ENCODE measurements at places on chromosomes 3 and 15. TPM values are rescaled to one million over a fixed set of nuclear protein-coding genes. Genes with fewer than 3 reads are reported as not detected.

- DNase-seq = no peak
Measured at GRCh38 chr3:122858373-122858772, 63.5 kb downstream of the SLC49A4 start.

- peak; percentile 54 for DNase-seq
Measured at GRCh38 chr3:118754406-118755252, 280.0 kb downstream of the IGSF11 start.

GRCh38 chr3:188578576-188579363 is 424.8 kb downstream of the LPP start:
- DNase-seq = no peak

GRCh38 chr15:64009798-64010261 is 36.5 kb downstream of the DAPK2 start:
- no peak for DNase-seq

- no peak for DNase-seq
Measured at GRCh38 chr3:47455806-47456452, 19.8 kb downstream of the SCAP start.

DNA sequence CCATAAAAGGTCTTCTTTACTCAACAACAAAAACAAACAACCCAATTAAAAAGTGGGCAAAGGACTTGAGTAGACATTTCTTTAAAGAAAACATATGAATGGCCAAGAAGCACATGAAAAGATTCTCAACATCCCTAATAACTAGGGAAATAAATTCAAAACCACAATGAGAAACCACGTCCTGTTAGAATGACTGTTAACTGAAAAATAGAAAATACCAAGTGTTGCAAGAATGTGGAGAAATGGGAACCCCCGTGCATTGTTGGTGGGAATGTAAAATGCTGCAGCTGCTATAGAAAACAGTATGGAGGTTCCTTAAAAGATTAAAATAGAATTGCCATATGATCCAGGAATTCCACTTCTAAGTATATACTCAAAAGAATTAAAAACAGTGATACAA is 34.8 kb downstream of the NMNAT3 start:
- DNase-seq = no peak

- no peak for DNase-seq
Measured at GRCh38 chr3:54819946-54820345, 107.9 kb downstream of the LRTM1 start.

DNA sequence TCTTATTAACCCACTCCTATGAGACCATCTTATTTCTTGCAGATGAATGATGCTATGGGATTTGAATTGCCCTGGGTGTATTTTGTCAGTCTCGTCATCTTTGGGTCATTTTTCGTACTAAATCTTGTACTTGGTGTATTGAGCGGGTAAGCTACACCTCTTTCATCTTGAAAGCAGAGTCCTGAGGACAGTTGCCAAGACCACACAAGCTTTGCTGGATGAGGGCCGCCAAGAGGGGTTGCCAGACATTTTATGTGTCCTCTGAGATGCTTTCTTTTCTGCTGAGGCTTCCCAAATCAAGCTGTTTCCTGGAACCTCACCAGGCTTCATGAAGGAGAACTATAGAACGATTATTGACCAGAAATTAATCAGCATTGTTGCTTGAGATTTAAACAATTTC is 173.2 kb downstream of the CHDH start:
- peak; percentile 94 for DNase-seq

Gene BTBD1
- total RNA-seq = 149 TPM

Gene ETFA
- 115 TPM for total RNA-seq

Gene RARB
- 42.4 TPM for total RNA-seq

Gene RASGRP1
- 6.0 TPM for total RNA-seq

Gene RTP3
- total RNA-seq = not detected

Gene THRB
- total RNA-seq = 10.5 TPM
